ENCODE measurements at places on chromosomes 2 and 18. TPM values are rescaled to one million over a fixed set of nuclear protein-coding genes. Genes with fewer than 3 reads are reported as not detected.

GRCh38 chr18:68560128-68560527, 154.8 kb downstream of the TMX3 start:
- DNase-seq, result no peak

PPP1R1C gene
- not detected for total RNA-seq

DNA sequence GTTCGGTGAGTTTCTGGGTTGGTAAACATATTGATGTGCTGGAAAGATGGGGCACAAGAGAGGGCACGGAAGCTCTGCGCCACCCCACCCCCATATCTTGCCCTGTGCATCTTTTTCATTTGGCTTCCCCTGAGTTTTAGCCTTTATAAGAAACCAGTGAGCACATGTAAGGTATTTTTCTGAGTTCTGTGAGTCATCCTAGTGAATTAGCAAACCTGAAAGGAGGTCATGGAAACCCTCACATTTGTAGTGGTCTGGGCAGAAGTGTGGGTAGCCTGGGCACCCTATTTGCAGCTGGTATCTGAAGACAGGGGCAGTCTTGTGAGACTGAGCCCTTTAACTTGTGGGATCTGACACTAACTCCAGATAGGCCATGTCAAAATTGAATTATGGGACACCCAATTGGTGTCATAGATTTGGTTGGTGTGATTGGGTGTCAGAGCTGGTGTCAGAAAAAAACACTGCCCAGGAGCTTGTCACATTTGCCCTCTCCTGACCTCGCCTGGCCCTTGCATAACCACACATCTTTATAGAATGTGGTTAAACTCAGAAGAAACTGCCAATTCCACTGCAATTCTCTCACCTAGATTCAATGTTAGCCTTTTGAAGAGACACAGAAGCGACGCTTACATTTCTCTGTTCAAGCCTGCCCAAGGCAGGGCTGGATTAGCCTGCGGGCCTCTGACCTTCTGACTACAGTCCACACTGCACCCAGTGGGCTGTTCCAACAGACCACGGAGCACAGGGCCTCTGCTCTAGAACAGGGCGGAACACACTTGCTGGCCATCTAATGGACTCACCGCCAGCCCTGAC, 12.0 kb upstream of the GALM start:
- no peak for DNase-seq

- DNase-seq, result peak; percentile 81
Observed at GRCh38 chr18:55096263-55096951, 137.1 kb upstream of the CCDC68 start.

SCYGR4 gene
- total RNA-seq, result not detected

DNA sequence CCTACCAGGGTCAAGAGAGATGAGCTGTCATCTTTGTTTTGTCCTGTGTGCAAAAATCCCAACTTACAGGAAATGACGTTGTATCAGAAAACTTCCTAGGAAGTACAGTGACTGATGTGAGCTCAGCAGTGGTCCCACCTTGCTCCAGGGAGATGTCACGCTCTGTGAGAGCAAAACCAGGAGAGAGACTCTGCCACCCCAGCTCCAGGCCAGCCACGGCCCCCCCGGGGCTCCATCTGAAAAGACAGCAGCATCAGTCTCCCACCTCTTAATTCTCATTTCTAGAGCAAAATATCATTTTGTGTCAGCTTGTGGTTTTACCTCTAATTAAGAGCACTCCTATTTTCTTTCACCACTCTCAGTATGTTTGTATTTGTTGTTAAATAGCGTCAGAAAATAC, 57.5 kb downstream of the MYL12B start:
- DNase-seq, result no peak

NDC80 gene
- total RNA-seq, result 11.8 TPM

Measured in HFFc6 (cell line).